Amniotic epithelial cell (primary cell): ENCODE measurements at places on chromosomes 16 and 17.

- no peak for DNase-seq
These were observed 1.6 kb downstream of the MLX start for GRCh38 chr17:42568341-42569111.

- no peak for DNase-seq
These were observed 3.6 kb downstream of the SDK2 start for GRCh38 chr17:73640691-73641090.

DNA sequence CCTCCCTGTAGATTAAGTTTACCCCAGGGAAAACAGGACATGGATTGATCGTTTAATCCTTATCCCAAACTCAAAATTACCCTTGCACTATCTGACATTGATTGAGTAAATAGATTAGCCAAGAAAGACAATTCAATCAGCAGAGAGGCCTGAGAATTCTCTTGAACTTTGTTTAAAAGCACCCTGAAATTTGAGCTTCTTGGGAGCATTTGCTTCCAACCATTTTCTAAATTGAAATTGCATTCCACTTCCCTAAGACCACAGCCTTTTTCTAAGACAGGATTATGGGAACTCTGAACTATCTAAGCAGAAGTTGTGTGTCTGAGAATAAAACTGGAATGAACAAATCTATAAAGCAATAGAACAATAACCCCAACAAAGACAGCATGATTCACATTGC is 76.6 kb upstream of the TNRC6A start:
- no peak for DNase-seq

GRCh38 chr17:37710344-37710886 is 34.4 kb downstream of the HNF1B start:
- peak; percentile 49 for DNase-seq

- no peak for DNase-seq
These were observed 98.2 kb downstream of the HS3ST3A1 start for GRCh38 chr17:13503526-13503925.

GRCh38 chr17:549177-550040 is 165.2 kb downstream of the VPS53 start:
- DNase-seq = peak; percentile 82

- no peak for DNase-seq
These were observed 81.8 kb upstream of the KIFC3 start for GRCh38 chr16:57883953-57884654.

GRCh38 chr16:76634847-76635697 is 357.9 kb downstream of the CNTNAP4 start:
- DNase-seq = no peak

GRCh38 chr17:67821871-67822367 is 3.4 kb upstream of the BPTF start:
- no peak for DNase-seq

- peak; percentile 82 for DNase-seq
These were observed 21.9 kb upstream of the BCAR1 start for GRCh38 chr16:75273054-75273925.
